HFFc6 (cell line): ENCODE measurements at places on chromosomes 13 and 19.

DNA sequence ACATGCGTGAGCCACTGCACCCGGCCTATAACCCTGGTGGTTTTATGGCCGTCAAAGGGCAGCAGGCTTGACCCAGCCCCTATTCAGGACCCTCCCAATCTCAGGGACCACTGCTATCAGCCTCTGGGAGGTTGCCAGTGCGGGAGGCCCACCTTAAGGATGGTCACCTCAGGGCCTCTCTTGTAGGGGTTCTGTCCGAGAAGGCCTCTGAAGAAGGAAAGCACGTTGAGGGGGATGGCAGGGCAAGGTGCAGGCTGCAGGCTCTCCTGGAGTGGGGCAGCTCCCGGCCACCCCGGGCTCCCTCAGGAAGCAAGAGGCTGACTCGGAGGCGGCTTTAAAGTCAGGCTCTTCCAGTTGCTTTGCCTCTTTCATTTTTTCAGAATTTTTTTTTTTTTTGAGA is 6.0 kb upstream of the GRTP1 start:
- no peak for DNase-seq

DNA sequence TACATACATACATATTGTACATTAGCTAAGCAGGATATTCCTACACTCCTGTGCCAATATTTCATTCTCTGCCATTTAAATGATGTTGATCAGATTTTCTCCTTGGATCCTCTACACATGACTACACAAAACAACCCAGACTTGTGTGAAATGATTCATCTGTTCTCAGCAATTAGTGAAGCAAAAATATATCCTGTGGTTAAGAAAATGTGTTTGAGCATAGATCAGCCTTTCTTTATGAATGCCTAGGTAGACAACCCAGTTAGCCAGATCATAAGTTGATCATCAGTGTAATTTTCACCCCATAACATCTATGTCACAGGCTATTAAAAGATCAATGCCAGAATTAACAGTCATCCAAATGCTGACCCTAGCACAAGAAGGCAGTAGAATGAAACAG is 275.2 kb upstream of the EDNRB start:
- no peak for DNase-seq

- DNase-seq: no peak
Observed at GRCh38 chr19:57566396-57567265, 7.0 kb upstream of the ZNF550 start.

DNA sequence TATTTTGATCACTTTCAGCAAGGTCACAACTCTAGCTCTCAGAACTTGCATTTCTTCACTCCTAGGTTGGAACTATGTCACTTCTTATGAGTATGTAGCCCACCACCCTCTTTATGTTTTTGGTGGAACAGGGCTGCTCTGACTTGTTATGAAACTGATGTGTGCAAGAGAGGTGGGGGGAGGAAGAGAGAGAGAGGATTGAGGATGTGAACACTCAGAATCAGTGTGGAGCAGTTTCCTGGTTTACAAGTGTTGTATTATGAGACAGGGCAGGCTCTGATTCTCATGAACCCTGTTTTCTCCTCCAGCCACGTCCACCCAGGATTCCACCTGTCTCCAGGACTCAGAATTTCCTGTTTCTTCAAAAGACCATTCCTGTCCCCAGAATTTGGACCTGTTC is 16.1 kb downstream of the ZNF317 start:
- DNase-seq: no peak

DNA sequence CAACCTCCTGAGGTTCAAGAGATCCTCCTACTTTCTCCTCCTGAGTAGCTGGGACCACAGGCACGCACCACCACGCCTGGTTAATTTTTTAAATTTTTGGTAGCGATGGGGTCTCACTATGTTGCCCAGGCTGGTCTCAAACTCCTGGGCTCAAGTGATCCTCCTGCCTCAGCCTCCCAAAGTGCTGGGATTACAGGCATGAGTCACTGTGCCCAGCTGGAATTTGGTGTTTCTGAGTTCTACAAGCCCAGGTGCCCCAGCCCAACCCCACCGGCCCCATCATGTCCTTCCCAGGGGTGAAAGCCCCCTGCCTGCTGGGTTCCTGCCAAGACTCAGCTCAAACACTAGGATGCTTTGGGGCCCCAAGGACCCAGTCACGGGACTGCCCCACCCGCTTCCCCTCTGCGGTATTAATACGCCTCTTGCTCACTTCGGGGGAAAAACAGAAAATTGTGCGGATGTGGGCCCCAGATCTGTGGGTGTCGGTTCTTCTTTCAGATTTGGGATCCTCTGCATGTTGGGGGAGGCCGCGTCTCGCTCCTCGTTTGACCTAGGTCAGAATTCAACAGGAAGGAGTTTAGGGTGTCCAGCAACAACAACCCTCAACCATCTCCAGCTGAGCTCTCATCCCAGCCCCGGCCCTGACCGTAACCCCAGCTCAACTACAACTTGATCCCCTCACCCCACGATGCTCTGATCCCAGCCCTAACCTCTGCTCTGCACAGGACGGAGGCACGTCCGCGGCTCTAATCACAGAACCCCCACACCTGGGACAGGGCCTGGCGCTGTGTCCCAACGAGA is 3.7 kb upstream of the FCER2 start:
- DNase-seq: no peak

DNA sequence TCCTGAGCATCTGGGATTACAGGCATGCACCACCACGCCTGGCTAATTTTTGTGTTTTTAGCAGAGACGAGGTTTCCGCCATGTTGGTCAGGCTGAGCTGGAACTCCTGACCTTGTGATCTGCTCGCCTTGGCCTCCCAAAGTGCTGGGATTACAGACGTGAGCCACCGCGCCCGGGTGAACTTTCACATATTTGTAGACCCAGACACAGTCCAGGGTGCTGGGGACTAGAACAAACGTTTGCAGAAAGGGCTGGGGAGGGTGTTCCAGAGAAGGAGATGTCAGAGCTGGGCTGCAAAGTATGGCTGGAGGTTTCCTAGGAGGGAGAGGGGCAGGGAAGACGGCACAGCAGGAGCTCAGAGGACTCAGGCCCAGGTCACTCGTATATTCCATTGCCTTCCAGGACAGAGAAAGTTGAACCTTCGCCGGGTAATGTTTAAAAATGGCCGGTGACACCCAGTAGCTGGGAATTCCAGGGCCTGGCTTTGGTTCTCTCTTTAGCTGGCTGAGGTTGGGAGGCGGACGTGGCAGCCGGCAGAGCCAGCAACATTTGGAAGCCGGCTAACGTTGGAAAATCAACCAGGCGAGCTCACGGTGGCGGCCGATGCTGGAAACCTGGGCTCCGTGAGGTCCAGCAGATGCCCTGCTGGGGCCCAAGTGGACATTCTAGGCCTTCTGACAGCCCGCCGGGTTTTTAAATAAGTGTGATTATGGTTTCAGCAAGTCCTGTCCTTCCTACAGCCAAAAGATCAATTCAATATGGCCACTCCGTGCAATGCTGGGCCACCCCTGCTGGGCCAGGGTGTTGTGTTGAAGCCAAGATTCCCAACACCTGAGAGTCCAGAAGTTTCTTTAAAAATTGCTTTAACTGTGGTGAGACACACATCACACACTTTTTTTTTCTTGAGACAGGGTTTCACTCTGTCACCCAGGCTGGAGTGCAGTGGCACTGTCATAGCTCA is 41.5 kb downstream of the NFIC start:
- DNase-seq: no peak

- no peak for DNase-seq
Observed at GRCh38 chr13:22073718-22074117, 402.8 kb downstream of the FGF9 start.

- no peak for DNase-seq
Observed at GRCh38 chr13:70490320-70490935, 382.2 kb upstream of the KLHL1 start.

- no peak for DNase-seq
Observed at GRCh38 chr13:106505732-106506131, 29.7 kb downstream of the EFNB2 start.

GRCh38 chr19:55247621-55248099 is 11.2 kb downstream of the PPP6R1 start:
- peak; percentile 55 for DNase-seq

- DNase-seq: no peak
Observed at GRCh38 chr13:109790086-109790485, 3.7 kb upstream of the IRS2 start.

GRCh38 chr13:49307365-49307764 is 59.6 kb downstream of the CDADC1 start:
- DNase-seq: no peak

DNA sequence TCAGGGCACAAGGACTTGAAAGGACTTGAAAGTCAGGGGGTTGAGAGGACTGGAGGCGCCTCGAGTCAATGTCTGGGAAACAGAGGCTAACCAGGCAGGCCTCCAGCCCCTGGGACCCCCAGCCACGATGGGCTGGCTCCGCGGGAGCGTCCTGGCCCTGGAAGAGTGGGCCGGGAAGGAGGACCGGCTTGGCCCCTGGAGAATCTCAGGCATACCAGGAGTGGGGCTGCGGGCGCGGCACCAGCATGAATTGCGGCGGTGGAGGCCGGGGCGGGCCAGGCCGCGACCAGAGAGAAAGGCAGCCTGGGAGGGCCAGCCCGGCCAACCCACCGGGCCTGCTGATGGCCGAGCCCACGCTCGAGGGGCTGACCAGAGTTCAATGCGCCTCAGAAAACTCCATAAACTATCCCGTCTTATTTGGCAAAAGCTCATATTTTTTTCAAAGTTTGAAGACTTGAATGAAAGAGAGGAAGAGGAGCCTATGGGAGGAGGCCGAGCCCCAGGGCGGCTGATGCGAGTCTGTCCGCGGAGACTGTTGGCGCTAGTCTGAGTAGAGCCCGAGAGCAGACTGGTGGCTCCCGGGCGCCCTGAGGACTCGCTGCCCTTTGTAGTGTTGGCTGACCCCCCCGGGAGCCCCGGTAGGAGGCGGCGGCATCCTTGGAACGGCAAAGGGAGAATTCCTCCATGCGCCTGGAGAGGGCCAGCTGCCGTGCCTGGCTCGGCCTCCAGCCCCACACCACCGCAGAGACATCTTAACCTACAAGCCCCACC is 68.0 kb downstream of the MLLT1 start:
- DNase-seq: no peak

DNA sequence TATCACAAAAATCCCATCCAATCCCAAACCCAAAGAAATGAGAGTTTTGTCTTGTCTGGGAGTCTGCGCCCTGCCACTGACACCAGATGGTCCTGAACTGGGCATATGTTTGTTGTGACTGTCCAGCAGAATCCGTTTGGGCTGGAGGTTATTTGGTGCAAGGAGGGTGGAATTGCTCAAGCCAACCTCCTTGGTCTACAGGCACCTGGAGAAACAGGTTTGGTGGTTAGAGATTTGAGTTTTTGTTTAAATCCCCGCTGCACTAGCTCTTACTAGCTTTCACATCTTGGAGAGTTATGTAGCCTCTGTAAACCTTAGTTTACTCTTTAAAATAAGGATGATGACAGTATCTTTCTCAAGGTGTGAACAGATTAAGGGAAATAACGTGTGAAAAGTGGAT is 101.7 kb downstream of the SLC7A1 start:
- DNase-seq: no peak

DNA sequence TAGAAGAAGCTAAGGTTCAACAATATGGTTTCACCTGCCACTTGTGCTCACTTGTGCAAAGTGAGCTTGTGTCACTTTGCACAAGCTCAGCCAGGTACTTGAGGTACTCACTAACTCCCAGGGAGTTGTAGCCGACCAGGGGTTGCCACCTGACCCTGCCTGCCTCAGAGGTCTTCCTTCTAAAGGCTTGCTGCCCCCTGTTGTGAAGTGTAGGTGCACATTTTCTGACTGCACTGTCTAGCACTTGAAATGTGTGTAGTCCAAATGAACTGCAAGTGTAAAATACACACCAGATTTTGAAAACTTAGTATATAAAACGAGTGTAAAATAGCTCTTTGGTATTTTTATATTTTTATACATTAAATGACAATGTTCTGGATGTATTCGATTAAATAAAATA is 230.8 kb downstream of the DLEU7 start:
- no peak for DNase-seq

DNA sequence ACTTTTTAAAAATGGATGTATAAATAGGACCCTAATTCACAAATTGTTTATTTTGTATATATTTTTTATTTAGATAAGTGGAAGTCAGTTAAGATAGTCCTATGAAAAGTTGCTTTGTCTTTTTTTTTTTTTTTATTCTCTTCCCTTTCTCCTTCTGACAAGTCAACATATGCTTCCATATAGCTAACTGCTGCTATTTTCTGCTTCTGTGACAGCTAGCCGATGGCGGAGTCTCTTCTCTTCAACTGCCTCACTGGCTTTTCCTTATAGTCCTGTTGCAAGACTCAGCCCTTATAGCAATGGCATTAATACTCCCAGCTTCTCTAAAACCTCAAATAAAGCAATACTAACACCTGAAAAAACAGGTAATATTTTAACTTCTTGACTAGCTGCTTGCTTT is 45.3 kb downstream of the SLAIN1 start:
- DNase-seq: no peak

DNA sequence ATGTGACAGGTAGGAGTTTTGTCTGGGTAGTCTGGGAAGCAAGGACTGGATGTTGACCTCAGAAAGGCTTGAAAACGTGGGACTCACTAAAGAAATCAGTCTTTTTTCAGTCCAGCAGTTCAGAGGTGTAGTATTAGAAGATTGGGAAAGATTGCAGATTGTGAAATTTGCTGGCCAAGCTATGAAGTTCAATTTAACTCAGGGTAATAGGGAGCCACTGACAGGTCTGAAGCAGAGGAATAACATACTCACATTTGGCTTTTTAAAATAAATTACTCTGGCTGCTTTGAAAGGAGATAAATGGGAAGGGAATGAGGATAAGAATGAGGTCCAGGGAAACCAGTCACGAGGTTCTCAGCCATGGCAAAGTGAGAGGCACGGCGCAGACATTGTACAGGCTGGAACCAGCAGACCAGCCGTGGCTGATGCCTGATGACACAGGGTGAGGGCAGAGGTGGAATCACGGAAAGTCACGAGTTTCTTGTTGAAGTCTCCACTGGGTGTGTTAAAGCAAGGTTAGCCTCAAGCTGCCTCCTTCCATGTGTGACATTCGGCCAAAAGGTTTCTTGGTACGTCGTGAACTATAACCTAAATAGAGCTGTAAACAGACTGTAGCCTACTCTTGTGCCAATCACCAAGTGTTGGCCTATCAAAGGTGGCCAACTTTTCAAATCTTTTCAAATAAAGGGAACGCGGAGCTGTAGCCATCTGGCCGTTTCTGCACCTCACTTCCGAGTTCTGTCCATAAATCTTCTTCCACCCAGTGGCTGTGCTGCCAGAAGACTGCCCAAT is 377.6 kb downstream of the IRS2 start:
- DNase-seq: no peak

- no peak for DNase-seq
Observed at GRCh38 chr13:91904597-91904996, 506.2 kb downstream of the GPC5 start.

DNA sequence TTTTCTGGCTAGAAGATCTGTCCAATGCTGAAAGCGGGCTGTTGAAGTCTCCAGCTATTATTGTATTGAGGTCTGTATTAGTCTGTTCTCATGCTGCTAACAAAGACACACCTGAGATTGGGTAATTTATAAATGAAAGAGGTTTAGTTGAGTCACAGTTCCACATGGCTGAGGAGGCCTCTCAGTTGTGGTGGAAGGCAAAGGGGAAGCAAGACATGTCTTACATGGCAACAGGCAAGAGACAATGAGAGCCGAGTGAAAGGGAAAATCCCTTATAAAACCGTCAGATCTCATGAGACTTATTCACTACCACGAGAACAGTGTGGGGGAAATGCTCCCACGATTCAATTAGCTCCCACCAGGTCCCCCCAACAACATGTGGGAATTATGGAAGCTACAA is 980.4 kb downstream of the SLITRK5 start:
- DNase-seq: no peak

- no peak for DNase-seq
Observed at GRCh38 chr19:47002853-47003610, 16.6 kb upstream of the NPAS1 start.

- DNase-seq: no peak
Observed at GRCh38 chr19:1363599-1363998, 20.1 kb upstream of the NDUFS7 start.

GRCh38 chr19:57473646-57474045 is 3.7 kb downstream of the ZNF772 start:
- no peak for DNase-seq
